ENCODE measurements at places on chromosomes 7 and 10.

DNA sequence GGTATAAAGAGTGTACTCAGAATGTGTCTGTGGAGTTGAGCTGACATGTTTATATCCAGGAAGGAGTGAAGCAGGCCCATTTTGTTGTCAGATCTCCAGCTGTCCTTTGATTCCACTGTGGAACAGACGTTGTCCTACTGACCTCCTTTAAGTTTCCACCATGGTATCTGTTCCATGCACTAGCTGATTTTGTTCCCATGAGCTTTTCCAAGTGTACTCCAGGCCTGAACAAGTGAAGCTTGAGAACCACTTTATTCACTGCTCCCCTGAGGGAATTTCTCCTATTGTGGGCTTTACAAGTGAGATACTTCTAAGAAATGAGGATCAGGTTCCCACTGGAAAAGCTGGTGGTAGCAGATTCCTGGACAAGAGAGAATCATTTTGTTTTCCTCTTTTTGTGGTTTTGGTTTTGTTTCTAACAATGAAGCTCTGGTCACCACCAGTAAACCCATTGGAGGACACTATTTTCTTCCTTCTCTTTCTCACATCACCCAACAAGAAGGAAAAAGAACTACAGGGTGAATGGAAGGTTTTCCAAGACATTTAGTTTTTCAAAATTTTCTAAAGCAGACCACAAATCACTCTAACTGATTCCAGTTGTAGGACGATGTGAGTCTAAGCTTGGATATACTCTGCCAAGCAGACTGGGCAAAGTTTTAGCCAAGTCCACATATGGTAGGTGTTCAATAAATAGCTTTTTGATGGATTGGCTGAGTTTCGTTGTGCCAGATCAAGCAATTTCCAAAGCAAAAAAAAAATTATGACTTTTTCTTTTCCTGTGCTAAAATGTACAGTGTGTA is 144.2 kb downstream of the JCAD start:
- DNase-seq: no peak

- DNase-seq: no peak
These were observed 8.5 kb upstream of the GLCCI1 start for GRCh38 chr7:7959979-7960670.

- DNase-seq: no peak
These were observed 4.1 kb upstream of the CHN2 start for GRCh38 chr7:29190349-29191045.

DNA sequence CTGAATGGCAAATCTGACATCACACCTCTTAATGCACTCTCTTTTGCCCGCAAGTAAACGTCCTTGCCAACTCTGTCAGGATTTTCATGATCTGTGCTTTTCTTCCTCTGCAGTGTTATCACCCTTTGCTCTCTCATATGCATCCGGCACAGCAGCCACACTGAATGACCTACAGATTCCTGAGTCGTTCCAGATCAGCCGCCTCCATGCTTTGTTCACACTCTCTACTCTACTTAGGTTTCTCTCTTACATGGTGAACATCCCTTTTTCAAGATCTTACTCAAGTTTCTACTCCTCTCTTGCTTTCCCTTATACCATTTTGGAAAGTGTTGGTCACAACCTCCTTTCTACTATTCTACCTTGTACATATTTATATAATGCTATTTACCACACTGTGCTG is 127.7 kb upstream of the AOAH start:
- no peak for DNase-seq

DNA sequence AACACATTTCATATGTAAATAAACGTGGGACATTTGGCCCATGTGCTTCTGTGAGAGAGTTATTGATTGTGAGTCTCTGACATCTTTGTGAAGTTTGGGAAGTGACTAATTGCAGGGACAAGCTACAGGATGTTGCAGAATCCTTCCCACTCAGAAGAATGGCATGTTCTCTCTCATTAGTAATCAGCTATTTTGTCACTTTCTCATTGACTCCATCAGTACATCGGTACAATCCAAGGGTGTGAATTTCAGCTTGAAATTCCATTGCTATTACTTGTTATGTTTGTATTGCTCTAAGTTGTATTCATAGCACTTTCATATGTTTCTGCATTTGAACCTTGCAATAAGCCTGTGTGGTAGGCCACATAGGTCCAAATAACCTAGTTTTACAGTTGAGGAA is 100.0 kb upstream of the KCNMA1 start:
- DNase-seq: no peak

DNA sequence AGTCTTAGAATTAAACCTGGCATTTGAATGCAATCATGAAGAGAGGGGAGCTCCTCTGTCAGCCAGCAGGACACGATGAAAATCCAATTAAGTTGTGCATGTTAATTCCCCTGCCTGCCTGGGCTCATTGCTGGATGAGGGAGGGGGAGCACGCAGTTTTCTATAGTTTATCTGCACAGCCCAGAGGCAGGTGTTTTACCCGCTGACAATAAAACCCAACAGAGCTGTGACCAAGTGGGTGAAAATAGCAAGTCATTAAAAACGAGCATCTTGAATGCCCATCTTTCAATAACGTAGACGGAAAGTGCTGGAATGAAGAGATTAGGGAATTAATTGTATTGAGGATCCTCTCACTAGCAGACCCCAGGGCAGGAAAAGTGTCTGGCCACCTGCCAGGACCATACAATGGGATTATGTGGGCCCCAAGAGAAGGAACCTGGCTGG is 100.1 kb upstream of the FAM20C start:
- DNase-seq: no peak

GRCh38 chr7:103316380-103316941 is 19.2 kb downstream of the PMPCB start:
- DNase-seq: no peak

GRCh38 chr7:22356701-22357310 is at the start of gene RAPGEF5:
RAPGEF5 (minus strand) TSS chr7:22357154; CDS start chr7:22357060, 94 bp downstream.
- no peak for DNase-seq

GRCh38 chr7:130372402-130373165 is 7.7 kb upstream of the CPA1 start:
- no peak for DNase-seq

DNA sequence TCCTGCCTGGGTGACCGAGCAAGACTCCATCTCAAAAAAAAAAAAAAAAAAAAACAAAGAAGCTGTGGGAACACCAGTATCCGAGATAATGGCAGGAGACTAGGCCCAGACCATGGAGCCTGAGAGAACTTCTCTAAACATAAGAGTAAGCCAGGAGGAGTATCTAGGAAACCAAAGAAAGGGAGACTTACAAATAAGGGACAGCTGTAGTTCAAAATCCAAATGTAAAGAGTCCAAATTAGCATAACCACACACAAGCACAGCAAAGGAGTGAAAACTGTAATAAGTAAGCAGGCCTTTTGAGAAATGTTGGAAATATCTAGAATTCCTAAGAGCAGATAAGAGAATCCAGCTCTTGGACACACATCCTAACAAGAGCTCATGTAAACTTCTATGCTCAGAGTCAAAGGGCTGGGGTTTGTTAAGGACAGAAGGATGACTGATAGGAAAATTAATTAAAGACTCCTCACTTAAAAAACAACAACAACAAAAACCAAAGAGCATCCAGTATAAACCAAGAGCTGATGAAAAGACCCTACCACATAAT is 15.8 kb downstream of the ZNF25 start:
- no peak for DNase-seq

- DNase-seq: no peak
These were observed 2.3 kb upstream of the VENTX start for GRCh38 chr10:133235265-133235855.

- no peak for DNase-seq
These were observed 1.8 kb downstream of the PNLIPRP3 start for GRCh38 chr10:116429288-116429977.

GRCh38 chr7:95899919-95900513 is 127.7 kb downstream of the DYNC1I1 start:
- no peak for DNase-seq

DNA sequence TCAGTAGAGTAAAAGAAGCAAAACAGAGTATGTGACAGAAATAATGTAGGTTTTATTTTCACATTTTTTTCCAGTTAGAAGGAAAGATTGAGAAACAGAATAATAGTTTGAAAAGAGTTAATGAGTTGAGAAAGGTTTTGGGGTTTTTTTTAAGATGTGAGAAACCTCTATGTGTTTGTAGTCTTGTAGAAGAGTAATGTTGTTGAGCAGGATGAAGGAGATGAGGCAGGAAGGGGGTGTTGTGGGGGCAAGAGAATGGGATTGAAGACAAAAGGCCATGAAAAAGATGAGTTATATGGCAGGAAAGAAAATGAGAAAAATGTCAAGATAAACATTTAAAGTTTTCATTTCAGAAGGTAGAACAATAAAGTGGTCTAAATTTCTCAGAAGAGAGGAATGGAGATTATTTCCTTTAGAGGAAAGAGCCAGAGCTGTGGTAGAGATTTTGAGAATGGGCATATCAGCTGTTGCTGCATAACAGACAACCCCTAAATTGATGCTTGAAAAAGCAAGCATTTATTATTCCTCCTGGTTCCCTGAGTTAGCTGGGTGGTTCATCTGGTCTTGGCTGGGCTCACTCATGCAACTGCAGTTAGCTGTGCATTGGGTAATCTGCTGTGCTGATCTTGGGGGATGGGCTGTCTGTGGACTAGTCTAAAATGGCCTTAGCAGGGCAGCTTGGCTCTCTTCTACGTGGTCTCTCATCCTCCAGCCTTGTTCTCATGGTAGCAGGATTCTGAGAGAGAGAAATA is 27.1 kb downstream of the PCGF5 start:
- DNase-seq: no peak

- DNase-seq: no peak
These were observed 6.7 kb downstream of the CPXM2 start for GRCh38 chr10:123884907-123885381.

DNA sequence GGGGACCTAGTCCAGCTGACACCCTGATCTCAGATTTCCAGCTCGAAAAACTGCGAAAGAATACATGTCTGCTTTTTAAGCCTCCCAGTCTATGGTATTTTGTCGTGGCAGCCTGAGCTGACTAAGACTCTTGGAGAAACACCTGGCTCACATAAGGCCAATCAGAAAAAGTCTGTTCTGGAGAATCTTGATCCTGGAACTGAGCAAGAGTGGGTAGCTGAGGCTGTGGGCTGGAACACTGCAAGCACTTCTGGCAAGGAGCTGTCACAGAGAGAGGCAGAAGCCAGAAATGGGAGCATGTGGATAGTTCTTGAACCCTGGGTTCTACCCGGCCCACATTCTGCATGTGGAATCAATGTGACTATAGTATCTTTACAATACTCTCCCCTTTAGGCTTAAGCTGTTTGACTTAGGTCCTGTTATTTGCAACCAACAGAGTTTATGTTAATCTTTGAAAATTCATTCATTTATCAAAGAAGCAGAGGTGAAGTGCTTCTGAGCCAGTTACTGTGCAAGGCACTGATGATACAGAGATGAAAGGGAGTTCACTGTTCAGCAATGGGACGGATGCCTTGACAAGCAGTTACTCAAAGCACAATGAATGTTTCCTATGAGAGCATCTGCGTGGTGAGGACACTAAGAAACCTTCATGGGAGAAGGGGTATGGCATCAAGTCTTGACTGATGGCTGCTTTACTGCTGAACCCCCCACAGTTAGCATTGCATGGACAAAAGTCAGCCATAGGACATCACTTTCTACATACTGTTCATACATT is 4.4 kb upstream of the C10orf90 start:
- peak; percentile 31 for DNase-seq

Data from midbrain (tissue), 1 donor.